ENCODE measurements at places on chromosomes 2 and 18.
A peak's percentile ranks its signal among the peaks of the same experiment; 100 is the strongest.

GRCh38 chr18:32237049-32237448 lies 47.2 kb downstream of the MEP1B start:
- DNase-seq, result no peak

GRCh38 chr2:215499331-215499730 lies 63.5 kb upstream of the FN1 start:
- no peak for DNase-seq

- DNase-seq, result peak; percentile 81
Observed at GRCh38 chr2:111116011-111116746, 4.5 kb upstream of the BCL2L11 start.

GRCh38 chr2:50135821-50136220 lies 896.1 kb downstream of the NRXN1 start:
- no peak for DNase-seq

DNA sequence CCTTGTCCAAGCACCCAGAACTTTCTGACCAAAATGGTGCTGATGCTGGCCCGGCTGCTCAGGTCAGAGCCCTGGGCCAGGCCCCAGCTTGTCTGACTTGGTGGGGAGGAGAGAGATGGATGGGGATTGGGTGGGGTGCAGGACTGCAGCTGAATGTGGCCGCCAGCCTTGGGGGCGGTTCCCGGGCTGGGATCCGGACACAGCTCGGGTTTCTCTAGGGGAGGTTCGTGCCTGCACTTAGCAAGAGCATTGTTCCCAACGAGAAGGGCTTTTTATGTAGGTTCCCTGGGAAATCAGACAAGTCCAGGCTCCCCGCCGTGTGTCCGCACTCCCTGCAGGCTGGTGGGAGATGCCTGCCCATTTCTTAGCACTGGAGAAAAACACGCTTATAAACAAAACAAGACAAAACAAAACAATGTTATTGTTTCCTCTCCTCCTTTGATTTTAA lies 50.5 kb upstream of the HS6ST1 start:
- no peak for DNase-seq

DNA sequence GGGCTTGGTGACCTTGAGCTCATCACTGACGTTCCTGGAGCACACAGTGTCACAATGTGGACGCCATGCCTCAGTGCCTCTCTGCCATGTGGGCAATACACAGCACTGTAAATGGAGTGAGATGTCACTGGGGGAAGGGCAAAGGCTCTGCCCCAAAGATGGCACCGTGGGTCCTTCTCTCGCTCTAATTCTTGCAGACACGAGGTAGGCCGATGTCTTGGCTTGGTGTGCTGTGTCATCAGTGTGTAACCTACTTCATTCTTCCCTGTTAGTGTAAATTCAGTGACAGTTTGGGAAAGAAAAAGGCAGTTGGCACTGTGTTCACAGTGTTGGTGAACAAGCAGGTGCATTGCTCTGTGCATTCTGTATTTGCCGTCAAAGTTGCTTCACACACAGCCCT lies 309.3 kb upstream of the MYT1L start:
- DNase-seq, result no peak

GRCh38 chr18:32802591-32803451 lies 30.0 kb upstream of the KLHL14 start:
- no peak for DNase-seq

GRCh38 chr2:80050246-80050645 lies 254.3 kb downstream of the LRRTM1 start:
- no peak for DNase-seq

DNA sequence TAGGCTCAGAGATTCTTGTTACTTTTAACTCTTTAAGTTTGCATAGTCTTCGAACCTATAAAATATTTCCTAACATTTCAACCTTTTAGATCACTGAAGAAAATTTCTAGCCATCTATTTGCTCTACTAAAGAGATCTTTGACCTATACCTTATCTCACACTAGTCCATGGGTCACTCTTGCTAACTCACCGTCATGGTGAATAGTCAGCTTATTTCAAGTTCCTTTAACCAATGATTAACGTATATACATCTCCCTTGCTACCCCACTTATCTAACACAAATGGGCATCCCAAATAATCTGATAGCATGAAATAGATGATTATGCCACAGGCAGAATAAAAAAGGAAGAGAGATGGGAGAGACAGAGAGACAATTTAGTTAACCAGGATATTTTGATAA lies 303.1 kb downstream of the GPD2 start:
- DNase-seq, result no peak

DNA sequence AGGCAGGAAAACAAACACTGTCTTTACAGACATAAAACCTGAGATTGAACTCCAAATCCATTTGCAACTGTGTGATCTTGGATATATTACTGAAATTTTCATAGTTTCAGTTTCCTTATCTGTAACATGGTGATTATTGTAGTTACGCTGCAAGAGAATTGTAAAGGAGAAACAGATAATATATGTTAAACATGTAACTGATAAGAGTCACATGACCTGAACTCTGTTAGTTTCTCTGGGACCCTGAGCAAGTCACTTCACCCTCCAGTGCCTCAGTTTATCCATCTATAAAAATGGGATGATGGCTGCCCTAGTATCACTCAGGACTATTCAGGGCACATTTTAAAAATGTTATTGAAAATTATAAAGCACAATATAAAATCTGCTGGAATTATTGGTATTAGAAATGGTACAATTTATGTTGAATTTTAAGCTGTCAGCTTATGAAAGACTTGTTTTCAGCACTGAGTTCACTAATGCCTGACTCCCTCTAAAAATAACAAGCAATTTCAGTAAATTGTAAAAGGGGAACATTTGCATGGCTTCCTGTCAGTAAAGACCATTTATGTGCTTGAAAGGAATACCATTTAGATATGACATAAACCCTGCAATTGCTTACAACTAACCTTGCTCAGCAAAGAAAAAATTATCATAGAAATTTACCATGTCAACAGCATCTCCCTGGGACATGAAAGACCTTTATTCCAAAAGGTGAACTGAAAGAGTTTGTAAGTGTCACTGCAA lies 393.5 kb downstream of the RAD51AP2 start:
- no peak for DNase-seq

GRCh38 chr2:955829-956731 lies 5.4 kb downstream of the SNTG2 start:
- DNase-seq, result no peak

- no peak for DNase-seq
Observed at GRCh38 chr2:86224645-86225355, 25.5 kb downstream of the MRPL35 start.

DNA sequence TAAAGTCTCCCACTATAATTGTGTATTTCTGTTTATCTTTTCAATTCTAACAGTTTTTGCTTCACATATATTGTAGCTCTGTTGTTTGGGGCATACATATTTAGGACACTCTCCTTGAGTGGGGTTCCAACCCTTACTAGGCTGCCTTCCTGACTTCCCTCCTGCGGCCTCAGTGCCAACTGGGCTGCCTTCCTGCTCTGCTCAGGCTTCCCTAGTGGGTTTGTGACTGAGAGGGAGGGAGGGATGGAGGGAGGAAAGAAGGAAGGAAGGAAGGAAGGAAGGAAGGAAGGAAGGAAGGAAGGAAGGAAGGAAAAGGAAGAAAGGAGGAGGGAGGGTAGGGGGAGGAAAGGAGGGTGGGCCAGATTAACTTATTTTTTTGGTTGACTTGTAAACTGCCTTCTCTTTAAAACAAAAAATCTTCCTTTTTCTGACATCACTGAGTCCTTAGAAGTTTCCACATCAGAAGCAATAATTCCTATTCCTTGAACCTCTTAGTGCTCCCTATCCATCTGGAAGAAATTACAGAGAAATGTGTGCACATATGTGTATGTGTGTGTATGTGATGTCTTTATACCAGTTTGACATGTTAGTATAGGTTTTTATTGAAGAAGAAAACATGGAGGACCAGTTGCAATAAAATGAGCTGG lies 145.4 kb upstream of the PGAP1 start:
- no peak for DNase-seq

GRCh38 chr2:67560771-67561456 lies 163.8 kb downstream of the ETAA1 start:
- no peak for DNase-seq

DNA sequence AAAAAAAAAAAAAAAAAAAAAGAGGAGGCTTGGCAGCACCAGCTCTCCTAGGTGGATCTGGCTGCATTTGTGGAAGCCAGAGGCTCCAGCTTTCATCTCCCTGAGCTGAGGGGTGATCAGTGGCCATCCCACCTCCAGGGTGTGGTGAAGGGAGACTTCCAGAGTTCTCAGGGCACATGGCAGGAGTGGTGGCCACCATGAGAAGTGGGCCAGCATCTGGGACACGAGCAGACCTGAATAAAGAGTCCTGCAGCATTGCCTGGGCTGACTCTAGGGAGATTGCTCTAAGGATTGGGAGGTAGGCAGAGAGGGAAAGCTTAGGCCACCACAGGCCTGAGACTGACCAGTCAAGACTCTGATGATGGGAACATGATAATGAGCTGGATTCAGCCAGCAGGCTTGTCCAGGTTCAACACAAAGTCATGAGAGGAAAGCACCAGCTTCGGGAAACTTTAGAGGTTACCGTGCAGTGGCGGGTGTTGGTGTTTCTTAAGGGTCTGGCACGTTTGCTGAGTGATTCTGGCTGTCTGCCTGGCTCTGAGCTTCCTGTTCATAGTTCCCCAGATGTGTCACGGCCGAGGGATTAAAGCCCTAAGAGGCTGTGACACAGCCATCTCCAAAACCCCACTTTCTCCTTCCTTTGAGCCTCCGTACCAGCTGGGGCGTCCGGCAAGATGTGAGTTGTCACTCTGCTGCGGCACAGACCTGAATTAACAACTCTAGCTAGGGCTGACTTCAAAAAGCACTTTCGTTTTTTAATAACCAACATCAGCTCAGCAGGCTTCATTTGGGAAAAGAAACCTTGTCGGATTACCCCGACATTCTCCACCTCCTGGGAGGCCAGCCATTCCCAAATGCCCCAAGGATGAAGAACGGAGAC lies 38.3 kb upstream of the IL1R1 start:
- peak; percentile 91 for DNase-seq

GRCh38 chr18:47585136-47585535 lies 333.7 kb upstream of the SKOR2 start:
- no peak for DNase-seq

DNA sequence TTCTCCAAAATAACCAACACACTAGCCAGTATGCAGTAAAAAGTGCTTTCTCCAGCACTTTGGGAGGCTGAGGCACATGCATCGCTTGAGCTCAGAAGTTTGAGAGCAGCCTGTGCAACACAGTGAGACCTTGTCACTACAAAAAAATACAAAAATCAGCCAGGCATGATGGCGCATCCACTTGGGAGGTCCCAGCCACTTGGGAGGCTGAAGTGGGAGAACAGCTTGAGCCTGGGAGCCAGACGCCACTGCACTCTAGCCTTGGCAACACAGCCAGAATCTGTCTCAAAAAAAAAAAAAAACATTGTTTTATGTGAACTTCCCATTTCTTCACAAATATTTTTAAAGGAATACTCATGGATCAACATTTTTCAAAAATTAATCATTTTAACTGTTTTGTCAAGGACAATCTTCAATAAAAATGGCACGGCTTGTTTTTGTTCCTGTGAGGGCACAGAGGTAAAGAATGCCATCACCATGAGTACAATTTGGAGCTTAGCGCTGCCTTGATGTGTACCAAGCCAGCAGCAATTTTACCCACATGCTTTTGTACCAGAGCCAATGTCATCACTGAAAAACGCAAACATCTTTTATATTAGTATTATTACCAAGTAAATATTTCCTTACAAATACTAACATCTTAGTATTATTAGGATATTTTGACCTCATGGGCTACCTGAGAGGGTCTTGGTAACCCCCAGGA lies 26.7 kb downstream of the RAB1A start:
- DNase-seq, result no peak

DNA sequence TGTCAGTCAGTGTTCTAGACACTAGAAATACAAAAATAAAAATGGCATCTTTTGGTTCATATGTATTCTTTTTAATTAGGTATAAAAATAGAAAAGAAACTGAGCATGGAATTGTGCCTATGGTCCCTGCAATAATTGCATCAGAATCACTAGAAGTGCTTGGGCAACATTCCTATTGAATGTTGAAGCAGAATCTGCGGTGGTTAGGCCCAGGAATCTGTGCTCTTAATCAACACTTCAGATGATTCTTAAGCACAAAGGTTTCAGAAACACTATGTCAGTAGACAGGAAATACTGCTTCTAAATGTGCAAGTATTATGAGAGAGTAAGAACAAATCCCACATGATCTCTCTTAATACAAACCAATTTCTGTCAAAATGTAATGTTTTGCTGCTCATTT lies 20.3 kb upstream of the RBBP8 start:
- no peak for DNase-seq

DNA sequence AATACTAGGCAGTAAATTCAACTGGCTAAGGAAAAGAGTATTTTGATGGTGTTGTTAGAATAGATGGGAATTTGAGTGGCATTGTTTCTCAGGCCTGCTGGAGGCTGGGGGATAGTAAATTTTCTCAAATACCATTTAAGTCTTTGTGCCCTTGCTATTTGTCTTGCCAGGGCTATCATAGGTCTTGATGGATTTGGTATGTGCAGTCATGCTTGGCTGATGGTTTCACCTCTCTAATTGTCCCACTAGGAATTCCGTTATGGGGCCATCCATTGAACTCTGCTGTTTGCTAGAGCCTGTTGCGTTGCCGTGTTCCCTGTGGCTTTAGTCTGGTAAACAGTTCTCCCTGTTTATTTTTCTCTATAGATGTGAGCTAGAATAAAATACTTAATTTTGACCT lies 438.1 kb upstream of the FAM98A start:
- no peak for DNase-seq

DNA sequence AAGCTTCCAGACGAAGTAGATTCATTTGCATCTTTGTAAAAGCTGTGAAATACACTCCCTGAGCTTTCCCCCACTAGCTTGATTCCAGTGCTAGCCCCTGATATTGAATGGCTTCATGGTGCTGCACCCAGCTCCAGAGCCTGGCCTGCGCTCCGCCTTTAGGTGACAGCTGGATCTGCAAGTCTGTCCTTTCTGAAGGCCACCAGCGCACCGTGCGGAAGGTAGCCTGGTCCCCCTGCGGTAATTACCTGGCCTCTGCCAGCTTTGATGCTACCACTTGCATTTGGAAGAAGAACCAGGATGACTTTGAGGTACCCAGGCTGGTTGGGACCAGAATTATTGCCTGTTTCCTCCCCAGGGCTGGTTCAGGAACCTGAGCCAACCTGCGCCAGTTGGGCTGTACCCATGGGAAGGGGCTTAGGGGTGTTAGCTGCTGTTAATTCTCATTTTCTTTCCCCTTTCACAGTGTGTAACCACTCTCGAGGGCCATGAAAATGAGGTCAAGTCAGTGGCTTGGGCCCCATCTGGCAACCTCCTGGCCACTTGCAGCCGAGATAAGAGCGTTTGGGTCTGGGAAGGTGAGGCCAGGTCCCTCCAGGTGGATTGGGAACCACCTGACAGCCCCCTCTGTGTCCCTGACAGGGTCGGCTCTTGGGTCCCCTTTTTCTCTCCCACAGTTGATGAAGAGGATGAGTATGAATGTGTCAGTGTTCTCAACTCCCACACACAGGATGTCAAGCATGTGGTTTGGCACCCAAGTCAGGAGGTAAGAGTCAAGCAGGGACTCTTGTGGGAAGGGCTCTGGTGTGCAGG lies 1.3 kb downstream of the CIAO1 start:
- DNase-seq, result peak; percentile 69
